ENCODE measurements at places on chromosomes 12 and 14. TPM values are rescaled to one million over a fixed set of nuclear protein-coding genes. Genes with fewer than 3 reads are reported as not detected.
A peak's percentile ranks its signal among the peaks of the same experiment; 100 is the strongest.

DNA sequence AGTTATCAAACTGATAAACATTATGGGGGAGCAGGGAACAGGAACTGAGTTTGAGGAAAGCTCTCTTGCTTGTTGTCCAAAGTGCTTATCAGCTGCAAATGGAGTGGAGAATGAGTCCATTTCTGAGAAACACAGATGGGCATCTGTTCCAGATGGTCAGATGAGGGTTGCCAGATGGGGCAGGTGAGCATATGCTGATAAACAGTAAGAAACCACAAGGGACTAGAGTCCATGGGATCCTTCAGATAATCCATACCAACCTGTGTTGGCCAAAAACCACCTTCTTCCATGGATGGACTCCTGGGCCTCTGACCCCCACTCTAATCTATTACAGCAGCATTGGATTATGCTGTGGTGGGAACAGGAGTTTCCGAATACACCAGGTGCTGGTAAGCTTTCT, 38.3 kb downstream of the GNS start:
- H3K27ac ChIP-seq = no peak overlapping the region
- no peak overlapping the region for H3K4me3 ChIP-seq
- H3K4me1 ChIP-seq = peaks cover 2% of the 10 kb centered on the region
- no peak for DNase-seq

DNA sequence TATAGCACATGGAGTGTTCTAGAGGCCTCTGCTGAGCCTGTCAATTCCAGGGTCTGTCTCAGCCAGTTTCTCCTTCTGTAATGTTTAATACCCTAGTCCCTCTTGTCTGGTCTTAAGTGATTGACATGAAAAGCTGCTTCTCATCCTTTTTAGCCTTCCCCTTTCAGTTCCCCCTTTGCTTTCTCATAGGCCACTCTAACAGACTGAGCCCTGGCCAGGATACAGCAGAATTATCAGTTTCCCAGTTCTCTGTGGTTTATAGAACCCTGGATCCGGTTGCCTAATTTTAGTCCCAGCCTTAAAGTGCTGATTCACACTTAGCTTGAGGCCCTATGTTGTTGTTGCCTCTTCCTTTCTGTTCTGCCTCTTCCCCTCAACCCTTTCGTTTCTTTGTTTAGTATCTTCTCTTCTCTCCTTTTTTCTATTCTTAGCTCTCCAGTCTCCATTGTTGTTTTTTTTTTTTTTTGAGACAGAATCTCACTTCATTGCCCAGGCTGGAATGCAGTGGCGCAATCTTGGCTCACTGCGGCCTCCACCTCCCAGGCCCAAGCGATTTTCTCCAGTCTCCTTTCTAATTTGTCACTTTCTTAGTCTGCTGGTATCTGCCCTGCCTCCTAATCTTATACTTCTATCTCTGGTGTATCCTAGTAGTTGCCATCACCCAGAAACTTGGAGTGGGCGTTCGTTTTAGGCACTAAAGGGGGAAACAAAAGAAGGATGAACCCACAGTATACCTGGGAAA, 2.9 kb upstream of the BIN2 start:
- no peaks in the 10 kb centered on the region for H3K27me3 ChIP-seq
- H3K27ac ChIP-seq = peak overlapping the region; percentile 26
- no peak for DNase-seq
- no peak overlapping the region for H3K4me3 ChIP-seq
- H3K36me3 ChIP-seq = no peaks in the 10 kb centered on the region
- H3K4me1 ChIP-seq = no peaks in the 10 kb centered on the region

The KRT81 gene
- total RNA-seq = not detected

The NAV3 gene
- total RNA-seq = 6.6 TPM

The GNB3 gene
- 2.6 TPM for total RNA-seq

DNA sequence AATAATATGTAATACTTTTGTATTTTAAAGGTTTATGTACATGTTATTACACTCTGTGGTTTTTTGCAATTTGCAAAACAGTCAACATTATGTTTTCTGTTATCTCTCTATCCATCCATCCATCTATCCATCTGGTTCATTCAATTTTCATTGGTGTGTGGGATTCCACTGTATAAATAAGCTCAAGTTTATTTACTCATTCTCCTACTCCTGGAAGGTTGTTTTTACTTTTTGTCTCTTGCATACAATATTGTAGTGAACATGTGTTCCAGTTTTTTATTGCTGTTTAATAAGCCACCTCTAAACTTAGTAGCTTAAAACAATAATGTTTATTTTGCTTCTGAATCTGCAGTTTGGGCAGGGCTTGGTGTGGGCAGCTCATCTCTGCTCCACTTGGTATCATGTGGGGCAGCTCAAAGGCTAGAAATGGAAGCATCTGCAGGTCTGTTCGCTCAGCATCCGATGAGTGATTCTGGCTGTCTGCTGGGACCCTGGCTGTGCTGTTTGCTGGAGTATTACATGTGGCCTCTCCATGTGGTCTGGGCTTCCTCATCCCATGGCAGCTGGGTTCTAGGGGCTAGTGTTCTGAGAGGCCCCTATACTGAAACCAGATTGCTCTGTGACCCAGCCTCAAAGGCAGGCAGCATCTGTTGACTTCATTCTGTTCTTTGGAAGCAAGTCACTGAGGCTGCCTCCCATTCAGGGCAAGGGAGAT, 98.8 kb downstream of the SLC25A47 start:
- H3K4me1 ChIP-seq = peaks cover 4% of the 10 kb centered on the region
- H3K36me3 ChIP-seq = no peaks in the 10 kb centered on the region
- no peak overlapping the region for H3K27ac ChIP-seq
- no peak for DNase-seq
- H3K4me3 ChIP-seq = no peak overlapping the region

The SAMD15 gene
- 1.2 TPM for total RNA-seq

The RERG gene
- total RNA-seq = 7.0 TPM

- no peaks in the 10 kb centered on the region for H3K36me3 ChIP-seq
- H3K4me3 ChIP-seq = no peak overlapping the region
- H3K27me3 ChIP-seq = no peaks in the 10 kb centered on the region
- peak overlapping the region; percentile 33 for H3K27ac ChIP-seq
- peak; percentile 14 for DNase-seq
Observed at GRCh38 chr12:50542448-50542847, 37.7 kb downstream of the DIP2B start.

DNA sequence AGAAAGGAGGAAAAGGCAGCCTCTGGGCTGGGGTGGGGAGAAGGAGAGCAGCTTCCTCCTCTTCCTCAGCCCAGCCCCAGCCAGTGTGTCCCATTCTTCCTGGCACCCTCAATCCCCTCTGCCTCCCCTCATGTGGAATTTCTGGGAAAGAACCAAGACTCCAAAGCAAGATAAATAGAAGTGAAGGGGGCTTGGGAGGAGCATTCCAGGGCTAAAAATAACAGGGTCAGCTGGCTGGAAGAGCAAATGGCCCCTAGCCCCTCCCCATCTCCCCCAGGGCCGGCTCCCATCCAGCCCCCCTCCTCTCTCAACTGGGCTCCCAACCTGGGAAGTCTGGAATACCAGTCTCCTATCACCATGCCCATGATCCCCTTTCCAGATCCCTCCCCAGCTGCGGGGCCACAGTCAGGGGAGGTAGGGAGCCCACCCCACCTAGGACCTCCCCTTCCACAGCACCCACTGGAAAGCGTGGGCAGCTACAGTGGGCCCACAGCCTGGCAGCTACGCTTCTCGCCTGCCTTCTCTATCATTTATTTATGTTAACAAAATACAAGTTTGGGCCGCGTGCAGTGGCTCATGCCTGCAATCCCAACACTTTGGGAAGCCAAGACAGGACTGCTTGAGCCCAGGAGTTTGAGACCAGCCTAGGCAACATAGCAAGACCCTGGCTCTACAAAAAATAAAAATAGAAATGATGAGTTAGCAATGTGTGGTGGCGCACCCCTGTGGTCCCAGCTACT, 88.3 kb downstream of the IRF2BPL start:
- peak overlapping the region; percentile 47 for H3K27ac ChIP-seq
- no peaks in the 10 kb centered on the region for H3K27me3 ChIP-seq
- H3K4me1 ChIP-seq = peaks cover 31% of the 10 kb centered on the region
- no peak overlapping the region for H3K4me3 ChIP-seq
- no peaks in the 10 kb centered on the region for H3K36me3 ChIP-seq

DNA sequence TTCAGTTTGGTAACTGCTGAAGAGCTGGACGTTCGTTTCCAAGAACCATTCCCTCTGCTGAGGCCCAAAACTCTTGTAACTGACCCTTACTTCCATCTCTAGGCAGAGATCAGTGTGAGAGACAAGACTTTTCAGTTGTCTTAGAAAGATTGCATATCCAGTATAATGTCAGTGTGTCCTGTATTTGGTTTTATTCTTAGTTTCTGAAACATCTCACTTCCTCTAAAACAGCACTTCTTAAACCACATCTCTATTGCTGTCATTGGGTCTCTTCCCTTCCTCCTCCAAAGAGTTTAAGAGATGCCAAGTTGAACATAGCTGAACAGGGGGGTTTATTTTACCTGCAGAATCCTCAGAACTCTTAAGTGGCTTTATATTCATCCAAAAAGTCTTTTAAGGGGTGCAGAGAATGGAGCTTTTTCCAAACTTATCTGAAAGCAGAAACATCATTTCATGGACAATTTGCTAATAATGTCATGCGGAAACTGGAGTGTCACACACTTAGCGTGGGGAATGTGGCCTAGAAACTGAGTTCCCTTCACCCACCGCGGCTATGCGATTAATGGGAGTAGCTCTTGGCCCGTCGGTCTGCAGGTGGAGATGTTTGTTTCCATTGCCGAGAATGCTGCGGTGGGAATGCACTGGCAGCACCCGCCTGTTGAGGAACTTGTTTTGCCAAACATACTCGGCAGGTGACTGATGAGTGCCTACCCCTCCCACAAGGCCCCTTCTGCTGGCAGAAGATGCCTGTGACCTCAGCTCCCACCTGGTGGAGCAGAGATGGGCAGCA, 148.2 kb downstream of the ADGRD1 start:
- no peaks in the 10 kb centered on the region for H3K36me3 ChIP-seq
- no peak overlapping the region for H3K4me3 ChIP-seq
- no peak for DNase-seq
- H3K27ac ChIP-seq = no peak overlapping the region

The WSCD2 gene
- total RNA-seq = 4.2 TPM

DNA sequence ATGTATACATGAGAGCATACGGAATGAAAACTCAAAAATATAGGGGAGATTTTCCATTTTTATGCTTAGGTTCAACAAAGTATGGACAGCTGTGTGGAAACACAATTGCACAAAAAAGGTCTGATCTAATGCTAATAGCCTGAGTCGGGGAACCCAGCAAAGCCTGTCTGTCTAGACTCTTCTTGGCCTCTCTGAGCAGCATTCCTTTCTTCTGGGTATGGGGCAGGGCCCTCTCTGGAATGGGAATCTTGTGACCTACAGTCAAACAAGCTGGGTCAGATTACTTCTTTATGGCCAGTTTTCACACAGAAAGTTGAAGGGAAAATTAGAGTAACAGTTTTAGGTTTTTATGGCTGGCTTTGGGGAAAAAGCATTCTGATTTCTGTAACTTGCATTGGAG, 534.0 kb upstream of the LMO3 start:
- DNase-seq = peak; percentile 26
- H3K36me3 ChIP-seq = no peaks in the 10 kb centered on the region
- no peaks in the 10 kb centered on the region for H3K27me3 ChIP-seq

The TMEM132D gene
- 2.4 TPM for total RNA-seq

DNA sequence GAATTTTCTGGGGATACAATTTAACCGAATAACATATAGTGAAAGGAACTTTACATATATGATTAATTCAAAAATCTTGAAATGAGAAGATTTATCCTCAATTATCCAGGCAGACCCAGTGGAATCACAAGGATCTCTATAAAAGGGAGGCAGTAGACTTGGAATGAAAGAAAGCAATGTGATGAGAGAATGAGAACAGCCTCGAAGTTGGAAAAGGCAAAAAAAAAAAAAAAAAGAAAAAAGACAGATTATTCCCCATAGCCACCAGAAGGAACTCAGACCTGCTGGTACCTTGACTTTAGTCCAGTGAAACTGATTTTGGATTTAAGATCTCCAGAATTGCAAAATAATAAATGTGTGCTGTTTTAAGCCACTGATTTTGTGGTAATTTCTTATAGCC, 416.3 kb upstream of the OR4E1 start:
- no peaks in the 10 kb centered on the region for H3K4me1 ChIP-seq
- no peak overlapping the region for H3K27ac ChIP-seq
- no peaks in the 10 kb centered on the region for H3K27me3 ChIP-seq
- H3K36me3 ChIP-seq = no peaks in the 10 kb centered on the region

DNA sequence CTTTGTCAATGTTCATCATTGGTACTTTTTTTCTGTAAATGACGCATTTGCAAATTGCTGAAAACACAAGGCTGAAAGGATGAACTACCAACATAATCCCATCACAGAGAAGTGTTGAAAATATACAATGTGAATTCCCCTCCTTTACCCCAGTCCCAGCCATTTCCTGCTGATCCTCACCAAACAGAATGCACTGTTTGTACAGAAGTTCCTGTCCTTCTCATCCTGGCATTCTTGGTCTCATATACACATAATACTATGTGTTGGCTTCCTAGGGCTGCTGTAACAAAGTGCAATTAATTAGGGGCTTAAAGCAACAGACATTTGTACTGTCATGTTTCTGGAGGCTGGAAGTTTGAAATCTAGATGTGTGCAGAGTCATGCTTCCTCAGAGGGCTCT, 836.2 kb upstream of the MGAT4C start:
- H3K27me3 ChIP-seq = no peaks in the 10 kb centered on the region
- H3K36me3 ChIP-seq = no peaks in the 10 kb centered on the region
- no peak overlapping the region for H3K4me3 ChIP-seq
- H3K27ac ChIP-seq = no peak overlapping the region
- no peak for DNase-seq

- H3K4me3 ChIP-seq = no peak overlapping the region
- no peak overlapping the region for H3K27ac ChIP-seq
- no peaks in the 10 kb centered on the region for H3K36me3 ChIP-seq
- no peaks in the 10 kb centered on the region for H3K4me1 ChIP-seq
- no peak for DNase-seq
Observed at GRCh38 chr14:71610149-71610548, 322.1 kb upstream of the RGS6 start.

The ZBTB42 gene
- total RNA-seq = 13.0 TPM

GRCh38 chr12:115770643-115771042, 506.9 kb downstream of the MED13L start:
- no peak overlapping the region for H3K27ac ChIP-seq
- H3K36me3 ChIP-seq = no peaks in the 10 kb centered on the region
- no peaks in the 10 kb centered on the region for H3K4me1 ChIP-seq
- DNase-seq = no peak

DNA sequence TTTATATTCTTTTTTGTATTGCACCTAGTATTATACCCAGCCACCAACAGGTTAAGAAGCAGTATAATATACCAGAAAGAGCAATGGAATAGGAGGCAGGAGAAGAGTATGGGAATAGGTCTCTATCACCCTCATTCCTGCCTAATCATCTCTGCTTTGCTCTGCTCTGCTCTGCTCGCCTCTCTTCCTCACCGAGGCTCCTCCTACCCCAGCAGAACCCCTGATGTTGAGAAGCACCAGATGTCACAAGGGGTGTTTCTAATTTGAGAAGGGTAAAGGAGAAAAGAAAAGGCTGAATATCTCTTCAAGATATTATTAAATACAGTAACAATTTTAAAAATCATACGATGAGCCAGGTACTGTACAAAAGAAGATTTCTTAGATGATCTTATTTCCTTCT, 89.0 kb downstream of the STON2 start:
- no peak for DNase-seq
- peaks cover 22% of the 10 kb centered on the region for H3K4me1 ChIP-seq
- no peak overlapping the region for H3K4me3 ChIP-seq
- H3K27me3 ChIP-seq = no peaks in the 10 kb centered on the region
- H3K27ac ChIP-seq = no peak overlapping the region
- no peaks in the 10 kb centered on the region for H3K36me3 ChIP-seq

- no peak for DNase-seq
- H3K27ac ChIP-seq = no peak overlapping the region
- no peak overlapping the region for H3K4me3 ChIP-seq
- H3K36me3 ChIP-seq = no peaks in the 10 kb centered on the region
Observed at GRCh38 chr14:101001311-101002069, 98.0 kb upstream of the RTL1 start.
